ENCODE measurements at places on chromosomes 7 and 10.

- DNase-seq, result no peak
Observed at GRCh38 chr7:141652691-141653090, 49.3 kb downstream of the DENND11 start.

GRCh38 chr7:45923290-45923689, 2.2 kb upstream of the IGFBP3 start:
- DNase-seq, result no peak

DNA sequence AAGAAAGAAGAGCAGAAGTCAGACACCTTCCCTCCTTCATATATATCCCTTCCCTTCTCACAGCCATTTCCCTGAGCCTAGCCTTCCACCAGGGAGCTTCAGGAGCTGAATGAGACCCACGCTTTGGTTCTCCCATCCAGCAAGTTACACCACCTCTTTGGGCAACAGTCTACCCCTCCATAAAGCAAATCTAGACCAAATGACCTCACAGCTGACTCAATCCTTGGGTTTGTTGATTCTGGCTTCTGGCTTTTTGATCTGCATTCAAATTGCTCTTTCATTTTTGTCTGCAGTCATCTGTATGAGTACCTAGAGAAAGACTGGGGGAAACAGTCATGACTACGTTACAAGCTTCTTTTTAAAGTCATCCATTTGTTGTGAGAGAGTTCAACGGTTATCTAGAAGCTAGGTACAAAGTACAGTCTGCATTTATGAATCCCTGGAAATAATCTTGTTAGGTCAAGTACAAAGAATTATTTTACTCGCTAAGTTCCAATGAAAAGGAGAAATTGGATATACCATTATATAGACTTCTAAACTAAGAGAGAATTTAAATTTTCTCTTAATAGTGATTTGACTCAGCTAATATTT, 86.3 kb downstream of the RAB11FIP2 start:
- no peak for DNase-seq

DNA sequence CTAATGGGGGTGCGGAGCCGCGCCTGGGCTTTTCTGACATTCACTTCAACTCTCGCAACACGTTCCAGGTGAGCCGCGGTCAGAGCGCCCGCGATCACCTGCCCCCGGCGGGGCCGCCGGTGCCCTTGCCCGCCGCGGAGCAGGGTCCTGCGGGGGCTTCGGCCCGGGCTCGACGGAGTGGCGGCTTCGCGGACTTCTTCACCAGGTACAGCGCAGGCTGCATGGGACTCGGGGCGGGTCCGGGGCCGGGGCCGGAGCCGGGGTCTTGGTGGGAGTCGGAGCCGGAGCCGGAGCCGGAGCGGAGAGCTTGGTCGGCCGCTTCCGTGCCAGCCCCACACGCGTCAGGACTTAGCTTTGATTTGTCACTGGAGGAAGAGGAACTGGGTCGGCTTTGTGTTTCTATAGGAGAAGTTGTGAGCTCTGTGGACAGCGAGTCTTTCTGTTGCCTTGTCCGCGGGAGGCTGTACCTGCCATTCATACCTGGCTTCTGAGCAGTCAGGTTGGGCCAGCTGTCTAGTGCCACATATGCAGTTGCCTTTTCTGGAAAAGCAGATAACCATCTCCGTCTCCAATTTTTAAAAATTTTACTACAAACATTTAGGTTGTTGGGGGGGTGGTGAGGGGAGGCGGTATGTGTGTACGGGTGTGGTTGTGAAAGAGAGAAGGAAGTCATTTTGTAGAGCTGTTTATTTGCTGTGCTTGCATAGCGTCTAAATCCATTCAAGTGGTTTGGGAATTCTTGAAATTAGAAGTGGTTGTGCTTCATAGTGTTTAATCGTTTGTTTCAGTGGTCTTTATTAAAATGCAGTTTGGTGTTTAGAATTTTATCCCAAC, 1.3 kb downstream of the TBC1D12 start:
- peak; percentile 75 for DNase-seq

GRCh38 chr10:13717571-13717935, 130.8 kb downstream of the PRPF18 start:
- DNase-seq, result no peak

DNA sequence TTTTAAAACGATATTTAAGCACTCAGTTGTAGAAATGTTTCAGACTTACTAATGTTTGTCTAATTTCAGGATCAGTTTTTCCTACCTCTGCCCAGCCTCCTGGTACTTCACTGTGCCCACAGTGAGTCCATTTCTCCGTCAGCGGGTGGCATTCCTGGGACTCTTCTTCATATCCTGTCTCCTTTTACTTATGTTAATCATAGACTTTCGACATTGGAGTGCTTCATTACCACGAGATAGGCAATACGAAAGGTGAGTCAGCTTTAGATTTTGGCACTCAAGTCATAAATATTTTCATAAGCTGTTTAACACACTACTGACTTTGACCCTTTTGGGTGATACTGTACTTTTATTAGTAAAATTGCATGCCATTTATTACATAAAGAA, 2.1 kb downstream of the ENTPD7 start:
- DNase-seq, result no peak

DNA sequence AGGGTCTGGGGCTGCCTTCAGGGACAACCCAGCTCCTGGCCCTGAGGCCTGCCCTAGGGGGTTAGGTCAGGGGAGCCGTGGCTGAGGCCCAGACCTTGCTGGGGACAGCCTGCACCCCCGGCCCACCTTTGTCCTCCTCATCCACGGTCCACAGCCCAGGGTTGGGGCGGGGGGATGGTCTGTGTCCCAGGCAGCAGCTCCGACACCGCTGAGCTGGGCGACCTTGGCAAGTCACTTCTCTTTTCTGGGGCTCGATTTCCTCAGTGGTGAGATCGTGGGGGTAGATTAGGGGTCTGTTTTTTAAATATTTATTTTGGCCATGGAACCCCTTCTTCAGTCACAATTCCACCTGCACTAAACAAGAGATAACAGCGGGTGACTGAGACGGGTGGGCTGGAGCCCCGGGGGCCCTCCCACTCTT, 30.9 kb downstream of the DNAJB12 start:
- no peak for DNase-seq

GRCh38 chr7:94561841-94562514, 52.4 kb downstream of the CASD1 start:
- DNase-seq, result no peak

- no peak for DNase-seq
Observed at GRCh38 chr7:16801111-16801542, 3.7 kb downstream of the AGR2 start.

GRCh38 chr10:132332433-132332754, 401 bp downstream of the LRRC27 start:
- DNase-seq, result no peak

GRCh38 chr7:115647712-115648111, 382.9 kb downstream of the TFEC start:
- DNase-seq, result no peak

DNA sequence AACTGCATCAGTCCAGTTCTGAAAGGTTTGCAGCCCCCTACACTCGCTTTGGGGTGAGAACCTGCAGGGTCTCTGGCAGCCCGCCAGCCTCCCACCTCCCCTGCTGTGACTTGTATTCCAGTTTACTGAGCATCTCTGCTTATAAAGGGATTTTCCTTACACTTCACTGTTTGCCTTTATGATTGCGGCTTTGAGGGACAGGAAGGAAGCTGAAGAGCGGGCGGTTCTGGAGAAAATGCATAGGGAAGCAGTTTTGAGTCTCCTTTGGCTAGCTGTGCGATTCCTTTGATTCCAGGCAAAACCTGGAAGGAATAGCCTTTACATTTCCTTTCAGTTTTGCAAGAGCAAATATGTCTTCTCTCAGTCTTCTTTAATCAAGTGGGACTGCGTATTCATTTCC, 65.0 kb upstream of the TRIM8 start:
- DNase-seq, result no peak

DNA sequence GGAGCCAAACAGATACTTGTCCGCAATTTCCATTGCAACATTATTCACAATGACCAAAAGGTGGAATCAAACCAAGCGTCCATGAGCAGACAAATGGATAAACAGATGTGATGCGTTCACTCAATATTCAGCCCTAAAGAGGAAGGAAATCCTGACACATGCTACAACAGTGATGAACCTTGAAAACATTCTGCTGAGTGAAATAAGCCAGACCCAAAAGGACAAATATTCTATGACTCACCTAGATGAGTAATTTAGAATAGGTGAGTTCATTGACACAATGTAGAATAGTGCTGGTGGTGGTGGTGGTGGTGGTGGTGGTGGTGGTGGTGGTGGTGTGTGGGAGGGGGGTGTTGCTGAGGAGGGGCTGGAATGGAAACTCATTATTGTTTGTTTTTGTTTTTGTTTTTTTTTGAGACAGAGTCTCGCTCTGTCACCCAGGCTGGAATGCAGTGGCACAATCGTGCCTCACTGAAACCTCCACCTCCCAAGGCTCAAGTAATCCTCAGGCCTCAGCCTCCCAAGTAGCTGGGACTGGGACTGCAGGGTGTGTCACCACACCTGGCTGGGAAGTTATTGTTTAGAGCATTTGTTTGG, 28.6 kb downstream of the SMKR1 start:
- DNase-seq, result no peak

GRCh38 chr7:22542254-22542653, 42.3 kb upstream of the STEAP1B start:
- no peak for DNase-seq

- no peak for DNase-seq
Observed at GRCh38 chr10:122419016-122419415, 35.4 kb upstream of the ARMS2 start.

DNA sequence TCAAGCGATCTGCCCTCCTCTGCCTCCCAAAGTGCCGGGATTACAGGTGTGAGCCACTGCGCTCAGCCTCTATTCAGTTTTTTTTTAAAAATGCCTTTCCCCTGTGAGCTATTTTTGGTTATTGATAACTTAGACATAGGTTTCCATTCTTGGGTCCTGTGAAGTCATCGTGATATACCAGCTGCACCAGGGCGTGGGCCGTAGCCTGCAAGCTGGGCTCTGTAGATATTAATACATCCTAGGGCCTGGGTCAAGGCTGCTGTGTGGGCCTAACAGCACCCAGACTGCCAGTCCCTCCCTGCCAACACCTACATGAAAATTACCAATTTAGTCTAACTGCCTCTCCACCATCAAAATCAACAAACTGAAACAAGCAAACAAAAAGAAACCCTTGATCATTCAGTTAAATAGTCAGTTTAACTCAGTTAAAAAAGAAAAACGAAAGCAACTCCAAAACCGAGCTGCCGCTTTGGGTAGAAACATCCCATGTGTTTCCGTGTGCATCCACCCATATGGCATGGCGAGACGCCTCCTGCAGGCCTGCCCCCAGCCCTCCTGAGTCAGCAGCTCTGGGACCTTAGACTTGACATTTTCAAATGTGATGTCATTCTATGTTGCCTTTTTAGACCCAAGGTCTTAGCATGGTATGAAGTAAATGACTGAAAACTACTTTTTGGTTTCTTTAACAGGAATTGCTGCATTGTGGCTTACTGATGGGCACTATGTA, 330.2 kb downstream of the GLRX3 start:
- DNase-seq, result peak; percentile 7

DNA sequence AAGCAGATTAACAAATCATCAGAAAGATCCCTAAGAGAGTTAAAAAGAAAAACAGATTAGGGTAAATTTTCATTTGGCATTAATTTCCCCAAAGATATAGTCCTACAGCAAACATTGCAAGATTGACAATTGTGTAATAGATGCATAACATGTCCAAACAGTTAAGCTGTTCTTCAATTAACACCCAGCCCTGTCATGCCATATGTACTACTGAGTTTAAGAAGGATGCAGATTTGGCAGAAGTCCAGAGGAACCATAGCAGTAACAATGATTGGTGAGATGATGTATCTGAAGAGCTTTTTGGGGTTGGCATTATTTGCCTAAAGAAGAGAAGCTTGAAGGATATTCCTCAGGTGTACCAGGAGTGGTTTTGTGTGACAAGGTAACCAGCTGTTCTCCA, 287.6 kb downstream of the LRMDA start:
- DNase-seq, result no peak

DNA sequence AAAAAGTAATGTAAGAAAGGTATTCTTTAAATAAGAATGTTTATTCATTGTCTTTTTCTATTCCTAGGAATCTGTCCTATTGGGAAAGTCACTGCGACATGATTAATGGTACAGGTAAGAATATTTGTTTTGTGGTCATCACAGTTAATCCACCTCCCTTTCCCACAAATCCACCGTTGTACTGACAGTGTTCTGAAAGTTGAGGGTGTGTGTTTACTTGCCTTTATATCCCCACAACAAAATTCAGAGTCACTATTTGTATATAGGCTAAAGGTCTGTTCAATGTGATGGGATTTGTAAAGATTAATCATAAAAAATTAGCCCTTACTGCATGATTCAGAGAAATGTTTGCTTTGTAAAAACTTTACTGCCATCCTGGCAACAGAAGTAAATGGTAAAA, 27.9 kb downstream of the CD36 start:
- no peak for DNase-seq

- DNase-seq, result no peak
Observed at GRCh38 chr7:861222-861621, 15.1 kb upstream of the GET4 start.

DNA sequence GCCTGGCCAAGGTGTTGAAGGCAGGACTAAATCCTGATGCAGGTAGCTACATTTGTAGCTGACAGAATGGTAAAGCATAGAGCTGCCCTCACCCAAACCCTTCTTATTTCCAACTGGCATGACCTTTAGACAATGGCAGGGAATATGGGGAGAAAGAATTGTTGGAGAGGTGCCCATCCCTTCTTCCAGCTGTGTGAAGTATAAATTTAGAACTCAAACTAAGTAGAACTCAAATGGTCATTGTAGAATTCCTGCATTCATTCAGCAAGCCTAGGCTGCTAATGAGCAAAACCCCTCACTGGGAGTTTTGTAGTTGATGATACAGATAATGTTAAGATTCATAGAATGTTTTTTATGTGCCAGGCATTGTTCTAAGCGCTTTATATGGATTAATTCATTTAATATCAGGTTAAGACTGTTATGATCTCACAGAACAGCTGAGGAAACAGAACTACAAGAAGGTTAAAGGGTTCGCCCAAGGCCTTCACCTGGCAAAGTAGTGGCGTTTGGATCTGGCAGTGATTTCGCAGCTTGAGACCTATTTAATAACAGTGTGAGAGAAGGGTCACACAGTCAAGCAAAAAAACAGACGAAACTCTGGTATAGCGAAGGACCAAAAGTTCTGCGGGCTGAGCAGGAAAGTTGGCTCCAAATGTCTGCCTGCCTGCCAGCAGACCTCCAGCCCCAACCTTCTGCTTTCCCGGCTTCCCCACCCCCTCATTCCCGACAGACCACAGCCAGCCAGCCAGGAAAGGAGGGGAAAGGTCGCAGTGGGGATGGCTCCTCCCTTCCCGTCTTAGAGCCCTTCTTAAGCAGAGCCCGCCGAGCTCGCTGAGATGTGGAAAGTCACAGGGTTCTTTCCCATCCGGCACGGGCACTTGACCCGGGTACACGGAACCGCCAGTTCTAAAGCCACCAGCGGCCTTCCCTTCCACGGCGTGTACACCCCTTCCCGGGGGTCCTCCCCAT, 1.6 kb upstream of the HILPDA start:
- peak; percentile 77 for DNase-seq

- no peak for DNase-seq
Observed at GRCh38 chr7:114416129-114416990, 1.7 kb downstream of the FOXP2 start.

Data from H1 (cell line).